ENCODE measurements at places on chromosomes 1 and 21. TPM values are rescaled to one million over a fixed set of nuclear protein-coding genes. Genes with fewer than 3 reads are reported as not detected.

Gene FALEC
- total RNA-seq = not detected

Gene PADI2
- 1.1 TPM for total RNA-seq

- peak; percentile 93 for DNase-seq
Measured at GRCh38 chr1:203667616-203668015, 41.0 kb downstream of the ATP2B4 start.

Gene LCE4A
- not detected for total RNA-seq

GRCh38 chr1:6490181-6491080 is 1.0 kb downstream of the PLEKHG5 start:
- no peak for DNase-seq

Gene CASQ2
- total RNA-seq = 58.3 TPM

DNA sequence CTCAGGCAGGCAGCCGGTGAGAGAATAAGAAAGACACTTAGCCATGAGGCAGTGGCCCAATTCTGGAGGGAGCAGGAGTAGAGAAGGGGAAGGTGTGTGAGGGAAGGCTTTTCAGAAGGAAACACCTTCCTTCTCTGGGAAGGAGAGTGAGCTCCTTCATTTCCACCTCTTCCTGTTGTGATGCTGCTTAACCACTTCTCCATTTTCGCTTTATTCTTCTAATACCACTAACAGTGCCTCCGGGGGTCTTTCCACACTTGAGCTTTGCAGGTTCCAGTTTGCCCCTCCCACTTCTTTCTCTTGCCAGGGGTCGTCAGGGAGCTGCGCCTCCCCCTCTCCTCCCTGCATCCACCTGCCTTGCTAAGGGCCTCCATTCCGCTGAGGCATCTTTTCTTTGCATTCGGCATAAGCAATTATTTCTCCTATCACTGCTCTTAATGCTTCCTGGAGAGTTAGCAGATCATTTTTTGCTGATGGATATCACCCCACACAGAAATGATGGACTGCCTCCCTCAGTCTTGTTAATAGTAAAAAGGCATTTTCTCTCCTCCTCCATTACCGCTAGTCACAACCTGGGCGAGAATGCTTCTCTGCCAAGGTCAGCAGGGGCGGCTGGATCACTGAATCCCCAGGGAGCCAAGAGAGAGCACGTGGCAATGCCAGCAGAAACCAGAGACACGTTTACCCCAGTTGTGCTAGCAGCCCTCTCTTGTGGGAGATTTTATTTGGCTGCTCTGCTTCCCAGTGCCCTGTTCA is 74.8 kb downstream of the ELAVL4 start:
- DNase-seq = no peak

Gene FMO4
- total RNA-seq = 3.2 TPM

GRCh38 chr21:27581168-27581567 is 614.3 kb upstream of the ADAMTS5 start:
- DNase-seq = no peak

GRCh38 chr1:156078728-156079127 is 3.5 kb downstream of the MEX3A start:
- DNase-seq = no peak

DNA sequence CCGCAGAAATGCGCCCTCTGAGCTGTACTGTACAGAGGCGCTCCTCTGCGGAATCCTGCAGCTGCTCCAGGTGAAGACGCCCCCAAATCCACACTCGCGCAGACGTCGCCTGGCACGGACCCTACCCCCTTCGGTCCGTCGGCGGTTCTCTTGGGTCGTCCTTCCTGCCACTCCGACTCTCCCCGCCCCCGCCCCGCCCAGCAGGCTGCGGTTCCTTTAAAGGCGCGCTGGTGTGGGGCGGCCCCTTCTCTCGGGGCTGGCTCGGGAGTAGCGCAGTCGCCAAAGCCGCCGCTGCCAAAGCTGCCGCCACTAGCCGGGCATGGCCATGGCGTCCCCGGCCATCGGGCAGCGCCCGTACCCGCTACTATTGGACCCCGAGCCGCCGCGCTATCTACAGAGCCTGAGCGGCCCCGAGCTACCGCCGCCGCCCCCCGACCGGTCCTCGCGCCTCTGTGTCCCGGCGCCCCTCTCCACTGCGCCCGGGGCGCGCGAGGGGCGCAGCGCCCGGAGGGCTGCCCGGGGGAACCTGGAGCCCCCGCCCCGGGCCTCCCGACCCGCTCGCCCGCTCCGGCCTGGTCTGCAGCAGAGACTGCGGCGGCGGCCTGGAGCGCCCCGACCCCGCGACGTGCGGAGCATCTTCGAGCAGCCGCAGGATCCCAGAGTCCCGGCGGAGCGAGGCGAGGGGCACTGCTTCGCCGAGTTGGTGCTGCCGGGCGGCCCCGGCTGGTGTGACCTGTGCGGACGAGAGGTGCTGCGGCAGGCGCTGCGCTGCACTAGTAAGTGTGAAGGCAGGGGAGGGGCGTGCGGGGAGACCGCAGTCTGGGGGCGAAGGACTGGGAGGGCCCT is at the start of gene RASSF5:
TSS of gene RASSF5 (plus strand) at position 248 of the 846 bp plus-strand sequence. CDS start at position 320, 72 bp downstream.
- peak; percentile 90 for DNase-seq

DNA sequence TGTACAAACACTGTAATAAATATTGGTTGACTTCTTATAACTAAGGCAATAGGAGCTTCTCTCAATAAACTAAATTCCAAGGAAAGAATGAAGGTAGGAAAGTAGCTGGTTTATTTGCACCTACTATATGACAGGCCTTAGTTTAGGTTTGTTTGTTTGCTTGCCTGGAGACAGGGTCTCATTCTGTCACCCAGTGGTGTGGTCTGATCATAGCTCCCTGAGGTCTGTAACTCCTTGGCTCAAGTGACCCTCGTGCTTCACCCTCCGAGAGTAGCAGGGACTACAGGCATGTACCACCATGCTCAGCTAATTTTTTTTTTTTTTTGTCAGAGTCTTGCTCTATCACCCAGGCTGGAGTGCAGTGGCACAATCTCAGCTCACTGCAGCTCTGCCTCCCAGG is 1.9 kb upstream of the EDARADD start:
- DNase-seq = no peak

Gene CD34
- 15.9 TPM for total RNA-seq

Gene NEGR1
- total RNA-seq = 61.0 TPM

GRCh38 chr1:58440696-58441095 is 105.8 kb downstream of the OMA1 start:
- no peak for DNase-seq

Measured in sigmoid colon (tissue), 7 donors.